ENCODE measurements at places on chromosomes 1 and 21. TPM values are rescaled to one million over a fixed set of nuclear protein-coding genes. Genes with fewer than 3 reads are reported as not detected.

- DNase-seq, result no peak
These were observed 10.2 kb upstream of the BECN2 start for GRCh38 chr1:241947354-241947753.

- no peak for DNase-seq
These were observed 8.8 kb upstream of the RNF223 start for GRCh38 chr1:1082776-1083415.

Gene ELAPOR1
- polyA plus RNA-seq, result not detected

DNA sequence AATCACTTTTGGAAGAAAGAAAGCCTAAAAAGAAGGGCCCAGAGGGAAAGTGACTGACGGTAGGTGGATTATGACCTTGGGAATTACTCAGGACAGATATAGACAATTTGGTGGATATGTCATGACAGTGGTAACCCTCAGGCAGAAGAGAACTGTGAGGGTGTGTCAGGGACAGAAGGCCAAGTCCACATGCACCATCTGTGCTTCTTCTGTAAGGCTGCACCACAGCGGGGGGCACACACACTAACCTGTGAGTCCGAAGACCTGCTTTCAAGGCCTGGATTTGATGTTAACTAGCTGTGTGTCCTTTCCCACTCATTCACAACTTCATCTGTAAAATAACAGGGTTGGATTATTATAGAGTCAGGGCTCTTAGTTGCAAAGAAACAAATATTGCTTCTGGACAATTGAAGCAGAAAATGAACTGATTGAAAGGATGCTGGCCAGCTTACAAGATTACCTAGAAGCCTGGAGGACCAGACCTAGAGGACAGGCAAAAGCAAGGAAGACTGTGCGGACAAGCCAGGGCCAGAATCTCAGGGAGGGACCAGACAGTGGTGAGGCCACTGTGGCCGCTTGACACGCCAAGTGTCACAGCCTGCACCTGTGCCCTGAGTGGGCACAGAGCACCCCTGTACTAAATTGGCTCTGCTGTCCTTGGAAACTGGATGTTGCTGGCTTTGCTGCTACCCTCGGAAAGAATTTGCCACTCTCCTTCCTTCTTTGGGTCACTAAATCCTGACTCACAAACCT lies 34.7 kb upstream of the USP24 start:
- no peak for DNase-seq

Gene GJA8
- polyA plus RNA-seq, result not detected

Gene BCL2L15
- polyA plus RNA-seq, result 0.06 TPM

DNA sequence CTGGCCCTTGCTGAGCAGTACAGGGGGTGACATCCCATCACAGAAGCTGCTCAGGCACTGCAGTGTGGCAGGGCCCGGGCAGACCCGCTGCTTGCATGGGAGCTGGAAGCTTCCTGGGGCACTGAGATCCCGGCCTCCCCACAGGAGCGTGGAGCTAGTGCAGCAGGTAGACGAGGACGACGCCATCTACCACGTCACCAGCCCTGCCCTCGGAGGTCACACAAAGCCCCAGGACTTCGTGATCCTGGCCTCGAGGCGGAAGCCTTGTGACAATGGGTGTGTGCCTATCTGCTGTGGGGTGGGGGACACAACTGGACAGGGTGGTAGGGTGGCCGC lies 16.4 kb downstream of the FAM151A start:
- DNase-seq, result no peak

DNA sequence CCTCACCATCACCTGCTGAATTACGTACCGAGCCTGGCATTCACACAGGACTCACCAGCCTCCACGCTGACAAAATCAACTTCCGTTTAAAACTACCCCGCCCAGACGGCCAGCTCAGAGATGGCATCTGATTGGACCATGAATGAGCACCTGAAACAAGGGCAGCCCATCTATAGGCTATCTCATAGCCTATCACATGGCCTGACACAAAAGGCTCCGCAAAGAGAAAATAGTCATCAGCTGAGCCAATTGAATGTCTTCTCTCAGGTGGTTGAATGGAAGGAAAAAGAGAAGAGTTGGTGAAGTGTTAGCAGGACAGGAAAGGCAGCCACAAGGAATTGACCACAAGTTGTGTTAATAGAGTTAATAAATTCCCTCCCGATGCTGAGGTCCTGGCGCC lies 50.6 kb upstream of the ZC3H12A start:
- DNase-seq, result no peak

DNA sequence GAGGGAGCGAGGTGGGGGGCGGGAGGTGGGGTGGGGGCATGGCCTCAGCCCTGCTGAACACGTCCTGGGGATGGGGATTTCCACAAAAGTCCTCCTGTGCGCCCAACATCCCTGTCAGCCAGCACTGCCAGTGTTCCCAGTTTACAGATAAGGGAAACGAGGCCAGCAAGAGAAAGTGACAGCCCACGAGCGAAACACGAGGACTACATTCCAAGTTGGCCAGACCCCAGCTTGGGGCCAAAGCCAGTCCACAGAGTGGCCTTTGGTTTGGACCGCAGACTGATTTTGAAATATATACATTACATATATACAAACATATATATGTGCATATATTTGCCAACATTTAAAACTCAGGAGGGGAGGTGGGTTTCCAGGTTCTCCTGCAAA lies 5.0 kb downstream of the FBXO2 start:
- no peak for DNase-seq

Gene PTPN7
- 0.13 TPM for polyA plus RNA-seq

Gene KPRP
- polyA plus RNA-seq, result not detected

DNA sequence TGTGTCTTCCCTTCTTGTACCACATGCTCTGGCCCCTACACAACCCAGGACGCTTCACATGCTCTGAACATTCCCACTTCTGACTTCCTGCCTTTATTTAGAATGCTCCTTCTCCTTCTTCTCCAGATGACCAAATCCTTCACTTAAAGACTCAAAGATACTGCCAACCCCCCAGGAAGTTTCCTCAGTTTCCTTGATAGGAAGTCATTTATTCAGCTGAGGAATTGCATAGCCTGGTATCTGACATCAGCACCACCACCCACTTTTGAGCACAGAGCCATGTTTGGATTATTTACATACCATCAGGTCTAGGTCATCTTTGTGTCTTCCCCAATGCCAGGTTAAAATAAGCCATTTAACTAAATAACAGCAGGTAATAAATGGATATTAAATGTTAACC lies 42.4 kb downstream of the GFI1 start:
- DNase-seq, result no peak

GRCh38 chr1:114218361-114219171 lies 64.9 kb upstream of the SYT6 start:
- DNase-seq, result no peak

DNA sequence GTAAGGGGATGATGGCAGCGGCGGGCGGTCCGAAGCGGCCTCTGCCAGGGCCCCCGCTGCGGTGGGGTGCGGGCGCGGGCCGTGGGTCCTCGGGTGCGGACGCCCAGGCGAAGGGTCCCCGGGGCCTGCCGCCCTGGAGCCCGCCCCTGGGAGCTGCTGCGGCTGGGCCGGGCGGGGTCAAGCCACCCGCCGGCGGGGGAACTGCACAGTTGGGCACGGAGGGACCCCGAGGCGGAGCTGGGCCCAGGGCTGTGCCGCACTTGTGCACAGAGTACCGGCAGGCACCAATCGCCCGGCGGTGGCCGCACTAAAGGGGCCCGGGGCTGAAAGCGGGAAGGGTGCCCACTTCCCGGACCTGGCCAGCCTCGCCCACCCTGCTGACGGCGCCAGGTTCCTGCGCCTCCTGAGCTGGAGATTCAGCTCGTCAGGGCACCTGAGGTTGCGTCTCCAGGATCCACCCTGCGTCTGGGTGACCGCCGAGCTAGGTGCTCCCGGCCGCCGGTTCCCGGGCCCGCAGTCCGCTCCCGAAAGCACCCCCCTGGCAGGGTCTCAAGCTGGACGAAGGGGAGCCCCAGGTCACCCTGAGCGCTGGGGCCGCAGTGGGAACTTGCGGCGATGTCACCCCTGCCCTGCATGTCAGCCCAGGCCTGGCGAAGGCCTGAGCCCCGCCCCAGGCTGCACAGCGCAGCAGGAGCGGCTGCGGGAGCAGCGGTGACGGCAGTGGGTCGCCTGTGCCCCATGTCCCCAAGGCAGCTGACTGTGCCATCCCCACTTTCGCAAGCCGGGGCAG lies 56.7 kb upstream of the ETV3 start:
- DNase-seq, result no peak

Gene SEMA6C
- polyA plus RNA-seq, result 8.9 TPM

- DNase-seq, result no peak
These were observed 166.2 kb downstream of the CLIC6 start for GRCh38 chr21:34834852-34835501.

Gene GNPAT
- 112 TPM for polyA plus RNA-seq

Gene TTLL10
- 0.10 TPM for polyA plus RNA-seq
